ENCODE measurements at places on chromosomes 3 and 15.

- no peak for DNase-seq
Observed at GRCh38 chr3:168091302-168091858, 4.3 kb downstream of the GOLIM4 start.

- no peak for DNase-seq
Observed at GRCh38 chr3:10358309-10358980, 37.5 kb upstream of the SEC13 start.

DNA sequence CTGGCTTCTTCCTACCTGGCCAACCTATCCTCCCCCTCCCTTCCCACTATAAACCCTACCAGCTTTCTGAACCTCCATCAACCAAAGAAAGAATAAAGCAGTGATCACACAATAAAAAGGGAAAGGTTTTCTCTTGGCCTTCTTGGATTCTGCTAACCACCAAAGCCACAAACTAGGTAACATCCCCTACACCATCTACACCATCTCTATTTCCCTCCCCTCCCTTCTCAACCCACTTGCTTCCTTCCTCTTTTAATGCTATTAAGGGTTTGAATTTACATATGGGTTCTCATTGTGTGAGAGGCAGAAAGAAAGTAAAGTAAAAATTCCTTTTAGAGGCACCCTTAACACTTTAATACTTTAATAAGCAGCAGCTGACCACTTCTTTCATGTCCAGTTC is 25.8 kb upstream of the RSL24D1 start:
- no peak for DNase-seq

DNA sequence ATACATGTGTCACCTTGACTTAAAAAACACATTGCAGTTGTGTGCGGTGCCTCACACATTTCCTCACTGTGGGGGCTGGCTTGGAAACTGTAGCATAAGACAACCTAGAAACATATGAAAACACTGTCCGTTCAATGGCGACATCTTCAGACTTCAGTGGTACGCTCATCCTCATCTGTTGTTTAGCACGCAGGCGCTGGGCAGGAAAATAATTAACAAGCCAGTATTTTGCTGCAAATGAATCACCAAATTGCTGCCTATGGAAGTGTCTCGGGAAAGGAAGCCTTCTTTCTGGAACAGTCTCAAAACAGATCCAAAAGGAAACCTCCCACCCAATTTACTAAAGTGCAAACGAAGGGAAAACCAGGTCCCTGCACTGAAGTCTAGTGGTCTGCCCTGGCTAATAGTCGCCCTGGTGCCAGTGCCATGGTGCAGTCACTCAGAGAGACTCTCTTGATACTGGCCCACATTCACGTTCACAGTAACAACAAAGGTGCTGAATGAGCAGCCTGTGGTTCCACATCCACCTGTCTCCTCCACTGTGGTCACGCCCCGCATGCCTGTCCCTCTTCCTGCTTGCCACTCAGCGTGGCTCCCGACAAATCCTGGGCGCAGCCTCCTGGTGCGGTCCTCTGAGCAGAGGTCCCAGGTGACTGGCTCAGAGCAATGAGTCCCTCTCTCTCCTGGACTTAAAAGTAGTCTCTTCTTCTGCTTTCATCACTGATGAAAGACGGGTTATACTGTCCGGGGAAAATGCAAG is 35.6 kb upstream of the MUC13 start:
- DNase-seq: no peak

- no peak for DNase-seq
Observed at GRCh38 chr3:182238126-182238525, 526.4 kb downstream of the SOX2 start.

GRCh38 chr15:61682891-61683735 is 377.1 kb downstream of the VPS13C start:
- DNase-seq: no peak

- DNase-seq: no peak
Observed at GRCh38 chr15:100696452-100696851, 94.1 kb downstream of the ASB7 start.

GRCh38 chr15:69668039-69668705 is 215.6 kb downstream of the RPLP1 start:
- DNase-seq: no peak

All from stimulated activated CD8-positive, alpha-beta memory T cell treated with anti-CD3 and anti-CD28 coated beads, Interleukin-2, amount 100 ng/mL, for 1 hour (primary cell).